ENCODE measurements at places on chromosomes 13 and 19.

GRCh38 chr19:5249526-5249925, 91.1 kb downstream of the PTPRS start:
- no peak for DNase-seq

GRCh38 chr13:49833402-49833801, 40.9 kb upstream of the KPNA3 start:
- no peak for DNase-seq

GRCh38 chr13:40535345-40535836, 131.1 kb downstream of the FOXO1 start:
- no peak for DNase-seq

- DNase-seq, result no peak
Measured at GRCh38 chr13:104008541-104009435, 942.6 kb upstream of the SLC10A2 start.

DNA sequence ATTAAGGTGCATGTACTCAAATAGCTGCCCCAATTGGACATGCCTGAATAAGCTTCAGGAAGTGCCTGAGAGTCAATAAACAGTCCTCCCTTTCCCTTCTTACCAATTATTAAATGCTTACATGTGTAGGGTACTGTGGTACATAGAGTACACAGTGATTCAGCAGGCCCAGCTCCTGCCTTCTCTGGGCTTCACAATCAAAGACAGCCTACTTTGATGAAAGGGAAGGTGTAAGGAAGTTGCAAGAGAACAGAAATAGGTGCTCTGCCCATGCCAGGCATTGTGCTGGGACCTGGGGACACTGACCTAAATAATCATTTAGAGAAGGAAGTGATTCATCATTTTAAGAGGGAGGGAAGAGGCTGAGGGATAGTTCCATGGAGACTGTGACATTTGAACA, 17.2 kb downstream of the FRY start:
- no peak for DNase-seq

- no peak for DNase-seq
Measured at GRCh38 chr19:20422216-20423205, 143.1 kb downstream of the ZNF737 start.

- DNase-seq, result no peak
Measured at GRCh38 chr13:58429917-58430316, 798.4 kb downstream of the PCDH17 start.

DNA sequence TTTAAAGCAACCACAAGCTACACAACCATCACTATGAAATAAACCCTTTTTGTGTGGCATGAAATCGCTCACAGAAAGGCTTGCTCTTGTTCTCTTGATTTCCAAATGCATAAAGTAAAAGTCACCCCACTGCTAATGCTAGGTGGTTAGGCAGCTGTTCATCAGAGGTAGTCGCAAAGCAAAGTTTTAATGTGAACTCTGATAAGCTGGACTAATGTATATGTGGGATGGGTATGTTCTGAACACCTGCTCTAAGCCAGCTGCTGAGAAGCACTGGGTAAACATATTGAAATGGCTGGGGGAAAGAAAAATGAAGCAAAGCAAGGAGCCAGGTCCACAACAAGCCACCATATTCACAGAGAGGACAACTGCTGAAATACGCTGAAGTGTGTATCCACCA, 142.3 kb downstream of the KLF12 start:
- DNase-seq, result no peak

DNA sequence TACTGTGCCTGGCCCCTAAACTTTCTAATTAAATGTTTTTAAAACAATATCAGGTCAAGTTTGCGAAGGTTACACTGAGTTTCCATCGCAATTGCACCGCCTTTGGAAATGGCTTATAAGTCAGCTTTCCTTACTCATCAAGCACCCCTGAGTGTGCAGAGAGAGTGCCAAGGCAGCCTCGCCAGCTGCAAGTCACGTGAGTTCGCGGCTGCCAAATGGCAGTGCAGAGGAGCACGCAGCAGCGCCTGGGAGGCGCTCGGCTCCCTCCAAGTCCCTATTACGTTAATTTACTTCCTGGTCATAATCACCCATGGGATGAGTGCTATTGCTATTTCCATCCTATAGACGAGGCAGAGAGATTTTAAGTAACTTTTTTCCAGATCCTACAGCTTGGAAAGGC, 319.6 kb downstream of the TEX29 start:
- no peak for DNase-seq

DNA sequence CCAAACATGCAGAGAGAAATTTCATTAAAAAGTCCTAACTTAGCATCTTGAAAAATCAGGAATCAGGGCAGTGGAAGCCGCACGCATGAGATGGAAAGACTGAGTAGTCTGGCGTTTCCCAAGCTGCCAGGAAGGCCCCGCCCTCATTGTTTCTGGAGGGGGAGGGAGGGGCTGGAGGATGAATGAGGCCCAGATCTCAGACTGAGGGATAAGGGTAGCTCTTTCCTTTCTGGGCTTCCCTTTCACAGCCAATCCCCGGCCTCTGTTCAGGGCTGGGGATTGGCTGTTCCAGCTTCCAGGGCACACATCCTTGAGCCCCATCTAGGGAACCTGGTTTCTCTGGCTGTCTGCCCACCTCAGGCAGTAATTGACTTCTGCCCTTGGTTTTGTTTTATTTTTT, 7.3 kb downstream of the C19orf53 start:
- DNase-seq, result no peak

- peak; percentile 11 for DNase-seq
Measured at GRCh38 chr13:40786568-40786996, 2.8 kb upstream of the SLC25A15 start.

DNA sequence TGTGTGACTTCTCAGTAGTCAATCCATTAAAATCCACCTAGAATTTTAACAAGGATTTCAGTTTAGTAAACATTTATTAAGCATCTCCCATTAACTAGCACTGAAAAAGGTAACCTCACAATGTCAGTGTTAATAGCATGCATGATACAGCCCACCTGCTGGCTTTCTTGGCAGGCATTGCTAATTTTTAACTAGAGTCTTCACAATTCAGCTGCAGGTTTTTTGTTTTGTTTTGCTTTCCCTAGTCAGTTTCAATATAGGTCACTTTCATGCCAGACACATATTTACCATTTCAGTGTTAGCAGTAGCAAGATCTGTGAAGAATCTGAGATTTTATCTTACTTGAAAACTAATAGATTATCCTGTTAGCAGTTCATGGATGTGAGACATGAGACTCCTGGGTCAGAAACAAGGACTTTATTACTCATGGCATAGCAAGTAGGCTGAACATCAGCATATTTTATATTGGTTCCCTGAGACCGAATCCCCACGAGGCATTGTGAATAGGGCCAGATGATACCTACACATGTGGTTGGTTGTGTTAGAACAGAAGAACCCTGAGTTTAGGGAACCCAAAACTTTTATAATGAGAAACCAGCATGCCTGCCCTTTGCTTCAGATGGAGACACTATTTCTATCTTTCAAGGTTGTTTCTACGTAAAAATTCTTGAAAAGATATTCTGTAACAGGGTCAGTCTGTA, 198.0 kb upstream of the HTR2A start:
- DNase-seq, result no peak

- DNase-seq, result no peak
Measured at GRCh38 chr19:5988517-5989387, 10.8 kb upstream of the RANBP3 start.

DNA sequence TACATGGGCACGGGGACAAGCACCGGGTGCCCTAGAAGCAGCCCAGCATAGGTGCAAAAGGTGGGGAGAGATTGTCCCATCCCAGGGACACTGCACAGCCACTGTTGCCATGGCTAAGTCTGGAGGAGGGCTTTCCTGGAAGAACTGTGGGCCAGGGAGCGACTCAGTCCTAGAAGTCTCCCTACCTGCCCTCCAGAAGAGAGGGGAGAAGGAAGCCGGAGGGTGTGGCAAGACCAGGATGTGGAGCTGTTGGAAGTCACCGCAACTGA, 2.3 kb upstream of the FBN3 start:
- no peak for DNase-seq

- no peak for DNase-seq
Measured at GRCh38 chr19:17331045-17331558, 3.6 kb downstream of the ANO8 start.

DNA sequence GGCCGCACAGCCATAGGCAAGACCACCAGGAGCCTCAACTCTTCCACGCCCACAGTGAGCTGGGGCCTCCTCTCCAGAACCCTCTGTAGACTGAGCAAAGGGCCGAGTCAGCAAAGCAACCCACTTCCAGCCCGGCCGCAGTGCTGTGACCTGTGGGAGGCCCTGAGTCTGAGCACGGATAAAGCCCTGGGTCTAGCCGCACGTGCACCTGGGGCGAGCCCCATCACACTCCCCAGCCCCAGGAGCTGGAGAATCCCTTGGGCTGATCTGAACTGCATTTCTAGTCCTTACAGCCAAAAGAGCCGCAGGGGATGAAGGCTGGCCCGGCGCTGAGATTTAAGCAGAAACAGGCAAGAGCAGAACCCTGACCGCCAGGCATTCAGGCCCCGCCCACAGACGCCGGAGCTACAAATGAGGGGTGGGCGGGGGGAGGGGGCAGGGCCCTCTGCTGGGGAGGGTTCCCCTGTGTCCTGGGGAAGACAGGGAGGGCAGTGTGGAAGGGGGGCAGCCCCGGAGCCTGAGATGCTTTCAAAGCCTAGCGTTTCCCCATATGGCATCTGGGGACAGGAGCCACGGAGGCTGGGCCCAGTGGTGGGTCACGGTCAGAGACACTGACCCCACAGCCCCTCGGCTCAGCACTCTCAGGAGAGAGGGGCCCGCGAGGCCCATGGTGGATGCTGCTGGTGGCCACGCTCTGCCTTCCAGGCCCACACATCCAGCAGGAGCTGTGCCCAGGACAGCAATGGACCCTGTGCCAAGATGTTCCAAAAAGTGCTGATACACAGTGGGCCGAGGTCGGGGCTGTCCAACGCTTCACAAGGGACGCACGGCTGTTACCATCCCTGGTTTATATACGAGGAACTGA, 4.9 kb downstream of the TMEM259 start:
- no peak for DNase-seq

- no peak for DNase-seq
Measured at GRCh38 chr19:56253737-56254136, 18.8 kb upstream of the EDDM13 start.

DNA sequence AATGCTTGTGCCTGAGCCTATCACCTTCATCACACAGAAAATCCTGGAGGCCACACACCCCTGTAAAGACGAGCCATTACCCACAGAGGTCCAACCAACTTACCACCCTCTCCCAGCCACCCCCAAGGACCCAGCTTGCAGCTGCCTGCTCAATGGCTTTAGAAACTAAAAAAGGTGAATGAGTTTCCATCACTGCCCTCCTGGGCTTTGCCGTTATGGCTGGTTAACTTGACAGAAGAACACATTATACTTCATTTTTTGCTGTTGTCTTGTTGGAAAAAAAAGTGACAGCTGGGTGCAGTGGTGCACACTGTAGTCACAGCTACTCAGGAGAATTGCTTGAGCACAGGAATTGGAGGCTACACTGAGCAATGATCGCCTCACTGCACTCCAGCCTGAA, 17.4 kb upstream of the FEM1A start:
- DNase-seq, result no peak
